CD4-positive, alpha-beta T cell treated with Interleukin-6 at 100 ng/mL for 8 hours (primary cell): ENCODE measurements at places on chromosomes 13 and 19.

DNA sequence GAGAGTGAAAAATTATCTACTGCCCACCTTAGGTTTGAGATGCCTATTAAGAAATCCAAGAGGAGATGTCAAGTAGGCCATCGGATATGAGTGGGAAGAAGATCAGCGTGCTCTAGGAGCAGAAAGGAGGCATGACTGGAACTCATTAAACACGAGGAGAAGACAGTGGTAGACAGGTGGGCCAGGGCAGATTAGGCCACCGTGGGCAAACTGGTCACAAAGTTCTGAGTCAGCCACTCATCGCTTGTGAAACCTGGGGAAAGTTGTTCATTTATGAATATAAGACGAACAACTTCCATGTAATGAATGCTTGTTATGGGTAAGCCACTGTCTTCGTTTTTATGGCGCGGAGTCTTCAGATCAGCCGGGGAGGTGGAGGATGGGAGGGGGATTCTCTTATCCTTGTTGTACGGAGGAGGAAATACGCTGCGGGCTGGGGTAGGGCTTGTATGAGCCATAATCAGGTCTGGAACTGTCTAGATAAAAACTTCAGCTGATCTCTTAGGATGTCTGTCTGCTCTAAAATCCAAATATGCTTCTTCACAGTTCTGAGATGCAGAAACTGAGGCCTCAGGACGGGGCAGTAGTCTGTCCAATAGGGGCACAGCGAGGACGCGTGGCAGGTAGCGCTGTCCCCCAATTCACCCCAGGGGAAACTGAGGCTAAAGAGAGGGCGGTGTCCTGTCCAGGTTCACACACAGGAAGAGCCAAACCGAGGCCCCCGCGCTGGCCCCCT, 1.1 kb upstream of the ZNF444 start:
- DNase-seq, result no peak

DNA sequence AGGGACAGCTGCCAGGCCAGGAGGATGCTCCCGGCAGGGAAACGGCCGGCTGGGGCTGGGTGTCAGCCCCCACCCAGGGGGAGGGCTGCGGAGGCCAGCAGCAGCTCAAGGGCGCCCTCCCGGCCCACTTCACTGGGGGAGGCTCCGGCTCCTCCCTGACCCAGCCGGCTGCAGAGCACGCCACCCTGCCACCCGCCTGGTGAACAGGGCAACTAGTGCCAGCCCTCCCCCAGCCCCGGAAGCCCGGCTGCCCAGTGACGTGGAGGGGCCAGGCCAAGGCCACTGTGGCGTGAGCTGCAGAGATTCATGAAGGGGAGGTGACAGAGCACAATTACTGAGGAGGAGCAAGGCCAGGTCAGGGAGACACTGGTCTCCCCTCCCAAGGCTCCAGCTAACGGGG, 14.7 kb downstream of the REXO1 start:
- DNase-seq, result no peak

DNA sequence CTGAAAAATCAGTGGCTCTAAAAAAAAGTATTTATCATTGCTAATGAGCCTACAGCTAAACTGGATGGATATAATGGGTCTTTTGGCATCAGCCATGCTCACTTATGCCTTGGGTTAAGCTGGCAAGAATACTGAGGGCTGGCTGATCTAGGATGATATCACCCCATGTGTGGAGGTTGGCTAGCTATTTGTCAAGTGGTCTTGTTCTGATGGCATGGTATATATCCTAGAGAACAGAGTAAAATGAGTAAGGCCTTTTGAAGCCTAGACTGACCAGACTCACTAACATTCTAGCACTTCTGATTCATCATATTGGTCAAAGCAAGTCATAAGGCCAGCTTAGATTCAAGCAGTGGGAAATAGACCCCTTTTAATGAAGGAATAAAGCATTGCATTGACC, 383.0 kb downstream of the SLITRK1 start:
- no peak for DNase-seq

DNA sequence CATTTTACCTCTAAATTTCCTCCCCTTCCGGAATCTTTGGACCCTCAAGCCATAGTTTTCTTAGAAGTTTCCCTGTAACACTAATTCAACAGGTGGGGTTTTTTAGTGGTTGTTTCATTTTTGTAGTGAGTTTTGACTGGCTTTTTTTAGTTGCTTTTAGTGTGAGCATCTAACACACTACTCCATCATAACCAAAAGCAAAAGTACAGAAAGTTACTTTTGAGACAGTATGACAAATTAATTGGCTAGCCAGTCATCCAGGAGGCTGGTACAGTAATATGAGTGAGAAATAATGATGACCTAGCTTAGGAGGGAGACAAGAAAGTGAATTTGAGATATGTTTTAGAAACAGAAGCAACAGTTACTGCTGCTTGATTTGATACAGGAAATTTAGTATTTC, 71.5 kb downstream of the DNAJC15 start:
- no peak for DNase-seq

GRCh38 chr13:75309981-75310580, 171.9 kb downstream of the TBC1D4 start:
- DNase-seq, result no peak

- DNase-seq, result no peak
Measured at GRCh38 chr13:64962404-64962803, 2267.7 kb downstream of the PCDH9 start.

- no peak for DNase-seq
Measured at GRCh38 chr19:19527674-19528625, 761 bp upstream of the YJEFN3 start.

- no peak for DNase-seq
Measured at GRCh38 chr13:61795580-61795979, 379.9 kb upstream of the PCDH20 start.

GRCh38 chr13:87498681-87499080, 172.5 kb upstream of the SLITRK5 start:
- no peak for DNase-seq
